ENCODE measurements at places on chromosomes 6 and 20.

DNA sequence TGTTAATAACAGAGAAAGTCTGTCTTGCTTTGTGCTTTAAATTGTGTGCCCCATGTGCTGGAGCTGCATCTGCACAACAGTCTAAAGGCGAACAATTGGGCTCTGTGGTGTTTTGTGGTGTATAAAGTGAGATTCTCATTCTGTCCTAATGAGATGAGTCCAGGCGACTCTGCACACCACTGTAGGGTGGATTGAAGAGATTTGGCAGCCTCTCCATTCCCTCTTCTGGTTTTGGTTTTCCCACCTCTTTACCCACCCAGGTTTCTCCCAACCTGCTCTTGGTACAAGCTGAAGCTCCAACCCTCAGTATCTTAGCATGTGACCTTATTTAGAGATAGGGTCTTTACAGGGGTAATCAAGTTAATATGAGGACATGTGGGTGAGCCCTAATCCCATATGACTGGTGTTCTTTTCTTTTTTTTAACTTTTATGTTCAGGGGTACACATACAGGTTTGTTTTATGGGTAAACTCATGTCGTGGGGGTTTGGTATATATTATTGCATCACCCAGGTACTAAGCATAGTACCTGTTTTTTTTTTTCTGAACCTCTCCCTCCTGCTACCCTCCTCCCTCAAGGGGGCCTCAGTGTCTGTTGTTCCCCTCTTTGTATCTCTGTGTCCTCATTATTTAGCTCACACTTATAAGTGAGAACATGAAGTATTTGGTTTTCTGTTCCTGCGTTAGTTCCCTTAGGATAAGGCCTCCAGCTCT lies 217.6 kb upstream of the DTNBP1 start:
- no peak for DNase-seq
- no peaks in the 10 kb centered on the region for H3K27me3 ChIP-seq
- no peaks in the 10 kb centered on the region for H3K36me3 ChIP-seq
- H3K4me1 ChIP-seq, result peaks cover 25% of the 10 kb centered on the region

- DNase-seq, result no peak
- no peak overlapping the region for H3K4me3 ChIP-seq
- no peaks in the 10 kb centered on the region for H3K4me1 ChIP-seq
- no peak overlapping the region for H3K27ac ChIP-seq
- H3K36me3 ChIP-seq, result no peaks in the 10 kb centered on the region
Measured at GRCh38 chr6:169310983-169311382, 57.3 kb upstream of the THBS2 start.

DNA sequence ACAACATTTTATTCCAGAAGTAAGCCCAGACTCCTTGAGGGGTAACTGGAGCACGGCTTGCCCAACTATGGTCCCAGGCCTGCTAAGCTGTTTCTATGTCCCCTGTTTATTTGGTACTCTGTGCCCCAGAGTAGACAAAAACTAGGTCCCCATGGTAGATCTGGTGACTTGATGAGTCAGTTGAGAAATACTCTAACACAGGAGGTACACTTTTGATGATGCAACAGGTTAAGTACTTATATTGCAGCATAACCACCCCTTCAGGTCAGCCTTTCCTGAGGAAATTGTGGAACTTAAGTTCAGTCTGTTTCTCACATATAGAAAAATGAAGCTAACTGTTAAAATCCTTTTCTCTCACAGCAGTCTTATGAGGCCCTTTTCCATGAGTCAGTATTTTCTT lies 19.6 kb downstream of the TTPAL start:
- H3K4me3 ChIP-seq, result peak overlapping the region; percentile 26
- peak overlapping the region; percentile 84 for H3K27ac ChIP-seq
- peak; percentile 80 for DNase-seq
- no peaks in the 10 kb centered on the region for H3K27me3 ChIP-seq

- H3K4me1 ChIP-seq, result no peaks in the 10 kb centered on the region
- DNase-seq, result peak; percentile 64
- H3K4me3 ChIP-seq, result no peak overlapping the region
- H3K27ac ChIP-seq, result no peak overlapping the region
- no peaks in the 10 kb centered on the region for H3K27me3 ChIP-seq
- H3K36me3 ChIP-seq, result peaks cover 6% of the 10 kb centered on the region
Measured at GRCh38 chr20:50048420-50049166, 64.4 kb downstream of the UBE2V1 start.

DNA sequence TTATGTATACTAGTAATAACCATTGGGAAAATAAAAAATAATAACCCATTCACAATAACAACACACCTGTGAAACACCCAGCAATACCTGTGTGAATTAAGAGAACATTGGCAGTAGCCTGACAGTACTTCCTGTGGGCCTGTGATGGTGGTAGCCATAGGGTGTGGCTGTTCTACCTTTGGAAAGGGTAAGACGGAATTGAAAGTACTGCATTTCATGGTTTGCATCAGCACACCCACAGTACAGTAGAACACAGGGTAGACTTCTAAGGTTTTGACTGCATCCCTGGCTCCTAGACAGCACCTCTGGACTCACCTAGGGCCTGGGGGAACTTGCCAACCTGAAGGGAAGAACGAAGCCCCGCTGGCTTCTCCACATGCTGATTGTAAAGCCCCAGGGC lies 279.8 kb downstream of the HTR1B start:
- no peak overlapping the region for H3K27ac ChIP-seq
- no peaks in the 10 kb centered on the region for H3K27me3 ChIP-seq

DNA sequence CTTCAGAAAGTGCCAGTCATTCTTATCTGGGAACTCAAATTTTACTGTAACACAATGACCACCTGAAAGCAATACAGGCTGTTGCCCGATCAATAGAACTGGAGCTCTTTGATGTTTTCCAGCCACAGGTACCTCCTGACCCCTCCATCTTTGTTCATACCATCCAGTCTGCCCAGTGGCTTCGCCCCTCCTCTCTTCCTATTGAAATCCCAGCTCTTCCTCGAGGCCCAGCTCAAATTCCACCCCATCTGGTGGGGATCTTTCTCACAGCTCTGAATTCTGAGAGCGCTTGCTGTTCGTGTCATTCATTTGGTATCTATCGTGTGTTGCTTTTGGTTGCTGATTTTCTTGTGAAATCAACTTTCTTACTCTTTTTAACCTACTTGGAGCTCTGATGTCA lies 87.9 kb upstream of the CNKSR3 start:
- H3K4me3 ChIP-seq, result no peak overlapping the region
- no peaks in the 10 kb centered on the region for H3K36me3 ChIP-seq
- no peak overlapping the region for H3K27ac ChIP-seq
- peaks cover 5% of the 10 kb centered on the region for H3K4me1 ChIP-seq

DNA sequence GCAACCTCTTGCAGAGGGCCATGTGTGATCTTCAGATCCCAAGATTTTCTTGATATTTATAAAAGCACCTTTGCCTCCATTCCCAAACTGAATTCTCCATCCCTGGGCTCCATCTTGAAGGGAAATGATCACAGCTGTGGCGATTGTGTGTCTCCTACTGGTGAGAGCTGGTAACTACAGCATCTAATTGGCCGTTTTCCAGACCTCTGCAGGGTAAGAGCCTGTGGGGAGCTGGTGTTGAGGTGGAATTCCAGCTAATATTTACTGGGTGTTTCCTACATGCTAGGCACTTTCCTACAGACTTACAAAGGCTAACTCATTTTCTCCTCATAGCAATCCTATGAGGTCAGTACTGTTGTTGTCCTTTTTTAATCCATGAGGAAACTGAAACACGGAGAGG lies 59.2 kb upstream of the FNDC1 start:
- no peaks in the 10 kb centered on the region for H3K27me3 ChIP-seq
- H3K4me1 ChIP-seq, result no peaks in the 10 kb centered on the region
- H3K4me3 ChIP-seq, result no peak overlapping the region

GRCh38 chr6:37536491-37537190 lies 36.9 kb upstream of the CCDC167 start:
- H3K4me1 ChIP-seq, result no peaks in the 10 kb centered on the region
- peaks cover 35% of the 10 kb centered on the region for H3K27me3 ChIP-seq

Data from MCF 10A (cell line).